ENCODE measurements at places on chromosomes 5 and 9.
A peak's percentile ranks its signal among the peaks of the same experiment; 100 is the strongest.

DNA sequence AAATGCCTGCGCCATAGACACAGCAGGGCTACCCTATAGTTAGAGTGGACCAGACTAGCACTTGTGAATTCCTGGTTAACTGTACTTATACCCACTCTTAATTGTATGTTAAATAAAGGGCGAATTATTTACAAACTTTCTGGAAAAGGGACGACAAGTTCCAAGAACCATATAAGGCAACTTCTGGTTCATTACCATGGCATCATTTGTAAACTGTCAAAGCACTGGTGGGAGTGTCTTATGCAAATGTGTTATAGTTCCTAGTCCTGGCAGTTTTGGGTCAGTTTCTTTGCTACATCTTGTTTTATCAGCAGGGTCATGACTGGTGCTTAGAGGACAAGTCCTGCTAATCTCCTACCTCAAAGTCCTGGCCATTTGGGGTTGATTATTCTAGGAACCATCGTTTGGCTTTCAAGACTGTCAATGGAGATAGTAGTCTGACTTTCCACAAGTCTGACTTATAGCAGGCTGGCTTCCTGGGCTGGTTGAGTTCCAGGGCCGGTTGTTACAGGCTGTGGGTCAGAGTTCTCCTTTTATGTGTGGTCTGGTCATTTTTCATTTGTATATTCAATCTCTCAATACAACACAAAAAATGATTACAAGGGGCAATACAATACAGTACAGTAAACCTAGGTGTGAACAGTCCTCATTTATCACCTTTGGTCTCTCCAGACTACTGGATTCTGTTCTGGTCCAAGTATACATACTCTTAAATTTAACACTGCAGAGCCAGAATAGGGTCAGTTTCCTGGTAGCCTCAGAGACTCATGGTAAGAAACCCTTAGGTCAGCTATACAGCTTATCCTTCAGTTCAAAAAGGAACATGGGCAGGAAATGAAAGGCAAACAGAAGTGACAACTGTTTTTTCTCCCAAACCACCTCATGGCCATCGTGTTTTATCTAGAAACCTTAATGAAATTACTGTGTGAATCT, 8.3 kb upstream of the CFAP95 start:
- no peak for DNase-seq

- DNase-seq = no peak
Observed at GRCh38 chr5:1348986-1349245, 4.0 kb upstream of the CLPTM1L start.

DNA sequence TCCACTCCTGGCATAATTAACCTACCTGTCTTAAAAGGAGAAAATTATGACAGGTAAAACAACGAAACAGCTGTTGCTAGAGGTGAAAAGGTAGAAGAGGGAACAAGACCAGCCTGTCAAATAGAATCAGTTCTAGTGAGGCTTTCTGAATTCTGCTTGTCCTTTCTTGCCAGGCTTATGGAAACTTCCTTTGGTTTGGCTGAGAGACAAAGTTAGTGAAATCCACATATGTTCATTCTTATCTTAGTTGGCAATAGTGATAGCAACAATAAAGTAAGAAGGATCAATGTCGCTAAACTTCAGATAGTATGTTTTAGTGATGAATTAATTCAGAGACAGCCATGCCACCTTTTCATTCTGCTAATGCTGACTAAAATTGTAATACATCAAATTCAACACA, 34.4 kb downstream of the HAPLN1 start:
- DNase-seq = no peak

DNA sequence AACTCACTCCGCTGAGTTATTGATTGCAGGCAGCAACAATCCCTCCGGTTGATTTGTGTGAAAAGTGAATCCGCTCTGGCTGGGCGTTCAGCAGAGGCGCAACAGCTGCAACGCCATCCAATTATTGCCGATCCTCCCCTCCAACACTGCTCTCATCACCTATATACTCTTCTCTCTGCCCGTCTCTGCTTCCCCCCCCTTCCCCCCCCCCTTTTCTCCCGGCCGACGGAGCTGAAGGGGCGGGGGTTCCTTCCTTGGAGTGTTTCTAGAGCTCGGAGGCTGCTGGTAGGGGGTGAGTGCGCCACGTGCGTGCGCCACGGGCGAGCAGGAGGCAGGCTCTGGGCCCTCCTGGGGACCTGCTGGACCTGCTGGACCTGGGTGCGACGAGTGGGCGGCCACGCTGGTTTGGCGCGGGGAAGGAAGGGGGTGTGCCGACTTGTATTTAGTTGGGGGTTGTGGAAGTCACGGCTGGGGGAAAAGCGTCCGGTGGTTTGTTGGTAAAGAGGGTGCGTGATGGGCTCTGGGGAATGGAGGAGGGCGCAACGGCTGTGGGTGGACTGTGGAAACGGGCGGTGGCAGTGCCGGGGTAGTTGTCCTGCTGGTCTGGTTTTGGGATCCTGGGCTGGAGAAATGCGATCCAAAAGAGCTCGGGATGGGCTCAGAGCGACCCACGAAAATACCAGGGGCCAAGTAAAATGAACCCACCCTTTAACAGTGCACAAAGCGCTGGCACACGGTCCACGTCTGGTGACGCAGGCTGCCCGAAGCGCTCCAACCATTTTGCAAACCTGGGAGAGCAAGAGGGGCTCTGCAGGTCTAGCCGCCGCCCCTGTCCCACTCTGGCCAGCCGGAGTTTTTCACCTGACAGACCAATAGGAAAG, 6.4 kb upstream of the MEF2C start:
- no peak for DNase-seq

- no peak for DNase-seq
Observed at GRCh38 chr9:86202338-86202882, 57.0 kb downstream of the C9orf153 start.

DNA sequence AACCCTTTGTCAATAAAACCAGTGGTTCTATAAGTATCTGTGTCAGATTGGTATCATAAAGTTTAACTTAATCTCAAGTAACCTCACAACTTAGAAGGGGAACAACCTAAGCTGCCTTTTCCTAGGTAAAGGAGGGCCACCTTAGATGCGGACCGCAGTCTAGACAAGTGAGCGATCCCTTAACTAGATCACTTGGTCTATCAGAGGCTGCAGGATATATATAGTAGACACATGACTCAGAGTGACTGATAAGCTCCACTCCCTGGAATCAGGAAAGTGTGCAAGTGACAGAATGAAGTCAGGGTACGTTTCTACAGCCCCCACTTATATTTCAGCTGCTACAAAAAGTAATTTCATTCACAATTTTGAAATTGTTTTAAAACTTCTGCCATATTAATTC, 7.4 kb downstream of the REEP5 start:
- DNase-seq = no peak

GRCh38 chr5:178145965-178146820, 7.5 kb downstream of the NHP2 start:
- peak; percentile 67 for DNase-seq

DNA sequence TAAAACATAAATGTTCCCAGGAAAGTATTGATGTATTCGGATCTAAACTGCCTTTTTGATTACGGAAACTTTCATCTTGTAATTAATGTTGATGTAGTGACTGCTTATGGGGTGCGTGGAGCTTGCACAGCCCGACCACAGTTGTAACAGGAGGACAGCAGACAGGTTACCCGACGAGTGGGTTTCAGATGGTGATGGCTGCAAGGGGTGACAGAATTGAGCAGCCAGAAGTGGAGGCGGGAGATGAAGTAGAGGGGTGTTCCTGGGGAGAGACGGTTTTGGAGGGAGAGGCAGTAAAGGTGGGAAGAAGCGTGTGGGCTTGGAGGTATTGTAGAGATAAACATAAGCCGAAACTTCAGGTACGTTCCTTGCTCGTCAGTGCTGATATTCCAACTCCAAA, 5.8 kb downstream of the CEP72 start:
- DNase-seq = no peak

GRCh38 chr5:78605611-78606010, 43.0 kb downstream of the LHFPL2 start:
- no peak for DNase-seq

- DNase-seq = no peak
Observed at GRCh38 chr9:127030814-127031740, 91.4 kb downstream of the ANGPTL2 start.

All from central memory CD8-positive, alpha-beta T cell (primary cell).